Thyroid gland (tissue), 4 donors: ENCODE measurements at places on chromosomes 3 and 15. TPM values are rescaled to one million over a fixed set of nuclear protein-coding genes. Genes with fewer than 3 reads are reported as not detected.

Gene EOGT
- 33.2 TPM for total RNA-seq

- no peak for DNase-seq
Measured at GRCh38 chr3:169448501-169448900, 215.0 kb downstream of the MECOM start.

Gene PDIA5
- 38.6 TPM for total RNA-seq

Gene A4GNT
- not detected for total RNA-seq

Gene FAM240A
- total RNA-seq = not detected

Gene CYP1A2
- 9.9 TPM for total RNA-seq

GRCh38 chr15:89656116-89656815 is 999 bp upstream of the KIF7 start:
- DNase-seq = no peak

- DNase-seq = no peak
Measured at GRCh38 chr3:184230081-184230602, 757 bp downstream of the VWA5B2 start.

Gene NPAP1
- total RNA-seq = 0.81 TPM
